ENCODE measurements at places on chromosomes 16 and 17. TPM values are rescaled to one million over a fixed set of nuclear protein-coding genes. Genes with fewer than 3 reads are reported as not detected.

GRCh38 chr17:51817117-51817516 lies 341.4 kb downstream of the CA10 start:
- DNase-seq: no peak

- no peak for DNase-seq
Observed at GRCh38 chr17:20825539-20825938, 217.3 kb downstream of the USP22 start.

DNA sequence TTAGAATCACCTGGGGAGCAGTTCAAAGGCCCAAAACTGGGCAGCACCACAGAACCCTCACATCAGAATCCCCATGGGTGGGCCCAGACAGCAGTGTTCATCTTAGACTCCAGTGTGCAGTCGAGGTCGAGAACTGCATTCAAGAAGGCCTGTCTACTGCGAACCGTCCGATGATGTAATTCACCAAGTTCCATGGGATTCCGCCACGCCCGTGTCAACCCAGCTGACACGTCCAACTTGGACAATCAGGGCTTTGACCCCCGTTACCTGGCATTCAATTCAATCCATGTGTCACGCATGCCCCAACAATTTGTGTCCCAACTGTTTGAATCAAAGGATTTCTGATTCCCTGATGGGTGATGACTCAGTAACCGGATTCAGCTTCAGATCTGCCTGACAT lies 9.2 kb downstream of the HSBP1 start:
- DNase-seq: no peak

- no peak for DNase-seq
Observed at GRCh38 chr16:75593825-75594820, 27.9 kb downstream of the GABARAPL2 start.

DNA sequence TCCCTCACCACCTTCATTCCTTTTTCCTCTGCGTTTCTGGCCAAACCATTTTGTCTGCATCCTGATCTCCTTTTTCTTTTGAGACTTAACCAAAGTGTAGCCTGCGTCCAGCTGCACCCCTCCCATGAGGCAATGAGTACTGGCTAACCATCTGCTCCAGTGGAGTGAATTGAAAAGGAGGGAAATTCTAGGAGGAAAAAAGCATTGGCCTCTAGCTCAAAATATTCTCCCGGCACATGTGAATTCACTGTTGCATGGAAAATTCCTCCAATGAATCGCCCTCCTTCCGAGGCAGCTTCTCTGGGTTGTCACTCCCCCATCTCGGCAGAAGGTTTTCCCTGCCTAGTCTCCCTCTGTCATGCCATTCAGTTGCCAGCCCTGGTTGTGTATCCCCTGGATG lies 5.6 kb downstream of the RAP1GAP2 start:
- DNase-seq: no peak

DNA sequence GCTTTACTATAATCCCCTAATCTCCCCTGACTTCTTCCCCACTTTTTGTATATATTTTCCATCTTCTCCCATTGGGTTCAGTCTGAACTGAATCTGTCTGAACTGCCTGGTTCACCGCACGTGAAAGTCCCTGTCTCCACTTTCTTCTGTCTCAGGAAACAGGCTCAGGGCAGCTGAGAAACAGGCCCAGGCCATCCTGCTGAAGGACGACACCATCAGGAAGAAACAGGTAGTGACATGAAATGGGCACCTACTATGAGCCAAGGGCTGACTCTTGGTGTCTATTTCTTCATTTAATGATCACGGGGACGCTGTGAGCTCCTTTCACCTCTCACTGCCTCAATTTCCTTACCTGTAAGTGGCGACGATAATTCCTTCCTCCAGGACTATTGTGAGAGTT lies 90.5 kb upstream of the HSBP1 start:
- DNase-seq: no peak

GRCh38 chr16:30521873-30522641 lies 4.3 kb downstream of the ZNF768 start:
- DNase-seq: no peak

GRCh38 chr17:79167486-79167885 lies 92.9 kb downstream of the ENGASE start:
- no peak for DNase-seq

DNA sequence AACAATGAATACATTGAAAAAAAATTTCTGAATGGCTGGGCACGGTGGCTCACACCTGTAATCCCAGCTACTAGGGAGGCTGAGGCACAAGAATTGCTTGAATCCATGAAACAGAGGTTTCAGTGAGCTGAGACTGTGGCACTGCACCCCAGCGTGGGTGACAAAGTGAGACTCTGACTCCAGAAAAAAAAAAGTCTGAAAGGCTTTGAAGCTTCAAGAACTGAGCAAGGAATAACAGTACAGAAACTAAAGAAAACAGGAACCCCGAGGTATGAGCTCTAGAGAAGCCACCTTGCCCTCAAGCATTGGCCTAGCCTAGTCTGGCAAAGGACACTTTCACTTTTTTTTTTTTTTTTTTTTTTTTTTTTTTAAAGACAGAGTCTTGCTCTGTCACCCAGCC lies 45.0 kb downstream of the TEX2 start:
- no peak for DNase-seq

The TAC4 gene
- total RNA-seq: not detected
